ENCODE measurements at places on chromosomes 7 and 10. TPM values are rescaled to one million over a fixed set of nuclear protein-coding genes. Genes with fewer than 3 reads are reported as not detected.

Gene OR6V1
- total RNA-seq, result not detected

Gene EEPD1
- 3.6 TPM for total RNA-seq

Gene CYP26C1
- total RNA-seq, result 0.65 TPM

Gene PAPSS2
- total RNA-seq, result 57.7 TPM

Gene AKR1C2
- total RNA-seq, result 6.5 TPM

Gene NANOS1
- 2.5 TPM for total RNA-seq

Gene ZNF783
- 8.0 TPM for total RNA-seq

Gene FEZF1
- total RNA-seq, result not detected

Gene OPN1SW
- total RNA-seq, result not detected

Gene ZNF488
- total RNA-seq, result 0.25 TPM

Gene NEBL
- 3.3 TPM for total RNA-seq

Gene PPRC1
- total RNA-seq, result 7.8 TPM

Gene SFTPD
- total RNA-seq, result 0.30 TPM

Gene HNRNPF
- 302 TPM for total RNA-seq

Gene TACC2
- 11.2 TPM for total RNA-seq

Gene GPR158
- total RNA-seq, result not detected

Gene MALRD1
- not detected for total RNA-seq

Gene BUB3
- 113 TPM for total RNA-seq

Gene PIP
- not detected for total RNA-seq

Gene TMEM176A
- 0.35 TPM for total RNA-seq

Gene NME8
- not detected for total RNA-seq

Gene ANKRD61
- not detected for total RNA-seq

Gene PTN
- 4.7 TPM for total RNA-seq

Gene GDF2
- not detected for total RNA-seq

Gene AKR1D1
- not detected for total RNA-seq

Gene OR2A25
- total RNA-seq, result not detected

Gene SCART1
- total RNA-seq, result 0.35 TPM

Gene ANXA8L1
- total RNA-seq, result not detected

Gene NMT2
- 47.2 TPM for total RNA-seq

Gene ANXA8
- 0.30 TPM for total RNA-seq

Gene HOXA4
- 0.17 TPM for total RNA-seq

Gene FAM241B
- total RNA-seq, result 2.3 TPM

Gene CRTAC1
- 0.17 TPM for total RNA-seq

Gene PRSS37
- total RNA-seq, result not detected

Gene GFRA1
- 112 TPM for total RNA-seq

Gene HTR5A
- total RNA-seq, result not detected

Gene KNDC1
- not detected for total RNA-seq

Gene PNLIPRP2
- not detected for total RNA-seq

Gene SEC23IP
- total RNA-seq, result 53.8 TPM

Gene TMEM176B
- 0.75 TPM for total RNA-seq

Gene PVRIG
- total RNA-seq, result not detected

Gene AKR1B15
- total RNA-seq, result not detected

Gene UCMA
- total RNA-seq, result not detected

Gene PSD
- total RNA-seq, result 3.5 TPM

Gene TMEM72
- total RNA-seq, result not detected

Gene CDHR3
- 2.0 TPM for total RNA-seq

Gene ASB10
- not detected for total RNA-seq

Gene ACTL6B
- not detected for total RNA-seq

Gene CADPS2
- 8.7 TPM for total RNA-seq

Gene ADRB1
- total RNA-seq, result not detected
